ENCODE measurements at places on chromosomes 6 and 20. TPM values are rescaled to one million over a fixed set of nuclear protein-coding genes. Genes with fewer than 3 reads are reported as not detected.

The ZNF311 gene
- 0.12 TPM for total RNA-seq

The ZKSCAN4 gene
- 2.6 TPM for total RNA-seq

The GSTA3 gene
- not detected for total RNA-seq

The SERINC1 gene
- total RNA-seq = 85.6 TPM

The RNF144B gene
- total RNA-seq = 0.37 TPM

The CFB gene
- total RNA-seq = 3.0 TPM

The CCDC28A gene
- 12.2 TPM for total RNA-seq

The ID4 gene
- total RNA-seq = 0.86 TPM

The TCFL5 gene
- total RNA-seq = 3.7 TPM

The UBE3D gene
- total RNA-seq = 2.8 TPM

The MCHR2 gene
- total RNA-seq = not detected

The COQ3 gene
- 10.5 TPM for total RNA-seq

The ISM1 gene
- 0.12 TPM for total RNA-seq

The TFAP2B gene
- total RNA-seq = not detected

The DEFB112 gene
- not detected for total RNA-seq

The FOXP4 gene
- 25.1 TPM for total RNA-seq

The BCL2L1 gene
- total RNA-seq = 312 TPM

The TMEM14B gene
- total RNA-seq = 158 TPM

The DNMT3B gene
- 4.3 TPM for total RNA-seq

The PROKR2 gene
- total RNA-seq = not detected

The SAMD5 gene
- total RNA-seq = 0.39 TPM

The NRSN1 gene
- total RNA-seq = not detected

The CDSN gene
- 0.05 TPM for total RNA-seq

The CCR6 gene
- 0.08 TPM for total RNA-seq

The PXMP4 gene
- total RNA-seq = 7.8 TPM

The PAX1 gene
- total RNA-seq = 0.02 TPM

The BPI gene
- not detected for total RNA-seq

The CD40 gene
- 4.4 TPM for total RNA-seq

The FOXS1 gene
- 0.53 TPM for total RNA-seq

The POU5F1 gene
- 11.2 TPM for total RNA-seq

The IER3 gene
- total RNA-seq = 59.7 TPM

The BPIFA1 gene
- total RNA-seq = not detected

The MAP7 gene
- total RNA-seq = 19.0 TPM

The CST5 gene
- not detected for total RNA-seq

The CSNK2B gene
- total RNA-seq = 179 TPM

Data from A549 treated with AZD2906 at 1 μM for 4 hours (cell line).